Spinal cord (tissue), 10 donors: ENCODE measurements at places on chromosomes 11 and 22. TPM values are rescaled to one million over a fixed set of nuclear protein-coding genes. Genes with fewer than 3 reads are reported as not detected.

DNA sequence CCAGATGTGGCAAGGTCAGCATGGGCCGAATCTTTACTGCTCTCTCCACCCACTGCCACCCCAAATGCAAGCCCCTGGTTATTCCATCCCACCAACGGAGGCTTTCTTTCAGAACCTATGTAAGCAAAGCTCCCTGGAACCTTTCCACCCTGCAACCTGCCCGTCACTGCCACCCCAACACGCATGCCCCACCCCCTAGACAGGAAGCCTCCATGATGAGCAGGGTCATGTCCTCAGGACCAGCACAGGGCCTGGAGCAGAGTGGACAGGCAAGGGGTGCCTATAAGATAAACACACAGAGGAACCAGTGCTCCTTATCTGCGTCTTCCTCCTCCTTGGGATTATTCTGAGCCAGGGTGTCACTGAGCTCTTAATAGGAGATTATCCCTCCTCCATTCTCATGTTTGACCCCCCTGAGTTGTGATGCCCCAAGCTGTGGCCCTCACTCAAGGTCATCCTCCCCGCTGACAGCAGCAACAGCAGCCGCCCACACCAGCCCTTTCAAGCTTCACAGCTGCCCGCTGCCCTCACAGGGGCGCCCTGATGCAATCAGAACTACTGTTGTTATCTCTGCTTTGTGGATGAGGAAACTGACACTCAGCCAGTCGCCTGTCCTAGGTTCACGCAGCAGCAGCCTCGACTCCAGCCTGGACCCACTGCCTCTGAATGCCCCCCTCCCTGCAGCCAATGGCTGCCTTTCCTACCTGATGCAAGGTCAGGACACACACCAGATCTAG lies 647.3 kb downstream of the TBC1D22A start:
- DNase-seq, result no peak

DNA sequence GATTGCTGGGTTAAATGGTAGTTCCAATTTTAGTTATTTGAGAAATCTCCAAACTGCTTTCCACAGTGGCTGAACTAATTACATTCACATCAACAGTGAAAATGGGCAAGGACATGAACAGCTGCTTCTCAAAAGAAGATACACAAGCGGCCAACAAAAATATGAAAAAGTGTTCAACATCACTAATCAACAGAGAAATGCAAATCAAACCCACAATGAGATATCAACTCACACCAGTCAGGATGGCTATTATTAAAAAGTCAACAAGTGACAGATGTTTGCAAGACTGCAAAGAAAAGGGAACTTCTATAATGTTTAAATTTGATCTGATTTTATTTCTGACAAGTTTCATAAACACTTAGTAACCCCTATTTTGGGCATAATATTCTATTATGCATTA lies 537.5 kb downstream of the DLG2 start:
- no peak for DNase-seq

GRCh38 chr11:75280770-75281468 lies 40.3 kb downstream of the TPBGL start:
- DNase-seq, result no peak

DNA sequence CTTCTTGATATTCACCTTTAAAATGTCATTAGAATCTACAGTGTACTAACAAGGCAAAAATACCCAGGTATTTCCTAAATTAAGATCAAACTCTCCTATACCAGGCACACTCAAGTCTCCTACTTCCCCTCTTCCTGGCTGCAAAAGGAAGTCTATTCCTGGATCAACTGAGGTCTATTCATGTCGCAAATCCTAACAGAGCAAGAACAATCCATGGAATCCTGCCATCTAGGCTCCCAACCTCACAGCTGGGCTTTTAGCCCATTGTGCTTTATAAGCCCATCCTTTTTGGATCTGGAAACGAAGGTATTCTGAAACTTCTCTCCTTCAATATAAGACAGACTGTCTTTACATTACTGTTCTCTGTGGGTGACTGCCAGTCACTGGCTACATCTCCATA lies 161.8 kb downstream of the SOX6 start:
- peak; percentile 28 for DNase-seq

GRCh38 chr11:44674809-44675208 lies 52.0 kb upstream of the TSPAN18 start:
- no peak for DNase-seq

GRCh38 chr11:17653611-17654010 lies 65.8 kb upstream of the MYOD1 start:
- no peak for DNase-seq

DNA sequence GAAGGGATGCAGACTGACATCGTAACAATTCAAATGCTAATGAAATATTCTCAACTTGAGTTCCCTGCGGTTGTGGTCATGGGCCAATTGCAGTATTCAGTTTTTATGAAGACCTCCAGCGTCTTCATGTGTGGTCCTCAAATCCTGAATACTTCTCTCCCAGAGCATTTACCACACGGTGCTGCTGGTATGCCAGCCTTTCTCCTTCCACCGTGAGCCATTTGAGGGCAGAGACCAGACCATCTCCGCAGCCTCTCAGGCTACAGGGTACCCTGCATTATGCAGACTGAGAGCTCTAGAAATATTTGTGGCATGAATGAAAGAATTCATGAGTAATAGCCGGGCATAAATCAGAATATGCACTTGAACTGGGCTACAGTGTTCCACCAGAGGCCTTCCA lies 289.7 kb downstream of the ST3GAL4 start:
- DNase-seq, result no peak

DNA sequence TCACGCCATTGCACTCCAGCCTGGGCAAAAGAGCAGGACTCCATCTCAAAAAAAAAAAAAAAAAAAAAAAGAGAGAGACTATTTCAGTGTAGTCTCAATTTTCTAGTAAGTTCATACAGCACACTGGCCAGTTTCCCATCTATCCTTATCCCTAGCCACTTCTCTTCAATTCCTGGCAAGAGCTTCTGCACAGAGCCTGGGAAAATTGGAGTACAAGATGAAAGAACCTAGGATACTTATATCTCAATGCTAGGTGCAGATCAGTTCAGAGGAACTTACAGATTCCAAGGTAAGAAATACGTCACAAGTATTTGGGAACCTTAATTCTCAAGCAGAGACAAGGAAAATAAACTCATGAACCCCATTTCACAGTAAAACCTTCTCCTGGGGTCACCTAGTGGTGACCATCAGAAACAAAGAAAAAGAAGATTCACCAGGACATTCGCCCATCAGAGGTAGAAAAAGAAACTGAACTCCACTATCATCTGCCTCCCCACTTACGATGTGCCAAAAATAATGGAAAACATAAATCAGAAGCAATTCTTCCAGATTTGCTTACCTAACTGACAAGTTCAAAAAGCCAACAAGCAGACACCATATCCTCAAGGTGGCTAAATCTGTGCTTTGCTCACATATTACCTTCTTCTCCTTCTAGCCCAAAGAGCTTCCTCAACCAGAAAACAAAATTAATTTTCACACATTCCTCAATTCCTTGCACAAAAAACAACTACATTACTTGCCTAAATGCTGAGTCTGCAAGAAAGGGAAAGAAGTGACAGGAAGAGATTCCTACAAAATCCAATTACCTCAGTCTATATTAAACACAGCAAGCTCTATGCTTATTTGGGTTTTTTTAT lies 4.9 kb downstream of the DENND5A start:
- no peak for DNase-seq

DNA sequence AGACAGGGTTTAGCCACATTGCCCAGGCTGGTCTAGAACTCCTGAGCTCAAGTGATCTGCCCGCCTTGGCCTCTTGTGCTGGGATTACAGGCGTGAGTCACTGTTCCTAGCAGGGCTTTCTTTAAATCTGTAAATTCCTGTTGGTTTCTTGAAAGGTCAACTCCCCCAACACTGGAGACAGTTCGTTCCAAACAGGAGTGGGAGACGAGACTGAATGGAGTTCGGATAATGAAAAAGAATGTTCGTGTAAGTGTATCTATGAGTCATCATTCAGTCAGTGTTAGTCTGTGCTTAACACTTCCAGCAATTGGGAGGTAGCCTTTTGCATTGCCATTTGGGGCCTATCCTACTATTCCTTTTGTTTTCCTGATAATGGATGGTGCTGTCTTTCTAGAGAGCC lies 10.0 kb upstream of the BACE1-AS start:
- DNase-seq, result no peak

DNA sequence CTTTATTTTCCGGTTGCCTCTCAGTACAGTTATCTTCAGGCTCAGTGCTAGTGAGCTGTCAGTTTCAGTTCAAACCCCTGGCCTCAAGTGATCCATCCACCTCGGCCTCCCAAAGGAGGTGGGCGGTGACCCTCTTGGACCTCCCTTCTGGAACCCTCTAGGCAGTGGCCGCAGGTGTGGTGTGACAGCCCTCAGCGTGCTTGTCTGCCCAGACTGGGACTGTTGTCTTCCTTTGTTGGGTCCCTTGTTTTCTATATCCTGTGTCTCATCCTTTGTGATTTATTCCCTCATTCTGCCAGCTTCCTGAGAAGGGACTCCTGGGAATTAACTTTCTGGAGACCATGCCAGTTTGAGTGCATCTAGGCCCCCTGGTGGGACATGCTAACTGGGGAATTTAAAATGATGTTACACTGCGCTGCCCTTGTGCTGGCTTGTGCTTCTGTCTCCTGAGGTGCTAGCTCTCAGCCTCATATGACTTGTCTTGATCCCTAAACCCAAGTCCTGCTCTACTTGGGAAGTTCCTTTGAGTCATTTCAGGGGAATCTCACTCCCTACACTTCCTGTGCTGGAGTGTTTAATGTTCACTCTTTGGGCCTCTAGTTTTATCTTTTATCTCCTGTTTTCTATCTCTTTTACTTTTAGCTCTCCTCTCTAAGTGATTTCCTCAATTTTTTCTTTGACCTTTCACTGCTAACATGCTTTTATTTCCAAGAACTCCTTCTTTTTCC lies 19.4 kb downstream of the MED15 start:
- no peak for DNase-seq

- no peak for DNase-seq
Observed at GRCh38 chr11:115067471-115067870, 389.1 kb downstream of the NXPE2 start.

- DNase-seq, result no peak
Observed at GRCh38 chr11:65448418-65449105, 26.0 kb downstream of the NEAT1 start.

The TBX1 gene
- total RNA-seq, result not detected

The JAM3 gene
- 221 TPM for total RNA-seq

The MAPK8IP1 gene
- total RNA-seq, result 106 TPM

The PGAP2 gene
- total RNA-seq, result 13.1 TPM
